Bronchial epithelial cell (primary cell): ENCODE measurements at places on chromosomes 7 and 10.

- peak; percentile 18 for DNase-seq
These were observed at the start of gene SRRM3 for GRCh38 chr7:76201732-76202665. TSS of gene SRRM3 (plus strand) at chr7:76201896. CDS start at chr7:76235067, 33,171 bp downstream.

DNA sequence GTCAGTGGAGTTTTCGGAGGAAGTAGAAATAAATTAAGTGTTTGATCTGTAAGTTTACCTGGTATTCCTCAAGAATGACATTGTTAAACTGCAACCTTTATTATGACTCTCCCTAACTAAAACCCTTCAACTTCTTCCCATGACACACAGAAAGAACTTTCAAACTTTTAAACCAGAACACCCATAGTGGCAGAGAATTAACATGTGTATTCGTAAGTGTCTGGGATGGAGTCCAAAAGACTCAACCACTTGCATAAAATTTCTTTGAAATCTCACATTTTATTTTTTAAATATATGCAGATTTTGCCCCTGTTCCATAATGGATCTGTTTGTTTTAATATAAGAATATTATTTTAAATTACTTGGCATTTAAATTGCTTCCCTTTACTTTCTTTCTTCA lies 54.6 kb upstream of the PLXNA4 start:
- DNase-seq: no peak

DNA sequence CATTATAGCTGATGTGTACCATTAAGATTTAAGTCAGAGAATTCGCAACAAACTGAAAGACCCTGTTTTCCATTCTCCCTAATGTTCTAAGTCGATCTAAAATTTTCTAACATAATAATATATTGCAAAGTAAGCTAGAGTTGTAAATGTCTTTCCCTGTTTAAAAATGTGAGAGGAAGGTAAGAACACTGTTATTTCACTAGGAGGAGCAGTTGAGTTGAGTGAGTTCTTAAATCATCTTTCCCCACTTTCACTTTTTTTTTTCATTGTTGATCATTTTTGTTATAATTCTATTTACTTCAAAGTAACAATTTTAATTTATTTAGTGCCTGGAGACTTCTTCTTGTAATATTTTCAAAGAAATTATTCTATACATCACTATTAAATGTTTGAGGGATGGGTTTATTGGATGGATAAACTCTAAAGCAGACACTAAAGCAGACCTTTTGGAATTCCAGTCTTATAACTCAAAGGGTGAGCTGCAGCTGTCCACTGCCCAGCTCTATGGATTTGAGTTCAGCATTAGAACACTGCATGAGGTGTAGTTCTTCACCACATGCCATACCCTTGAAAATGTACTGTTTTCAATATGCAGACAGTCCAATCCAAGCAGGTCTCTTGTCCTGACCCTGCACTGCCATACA lies 181.3 kb upstream of the FZD1 start:
- peak; percentile 30 for DNase-seq

- DNase-seq: peak; percentile 30
These were observed 452 bp downstream of the SEMA3C start for GRCh38 chr7:80918399-80918798.

DNA sequence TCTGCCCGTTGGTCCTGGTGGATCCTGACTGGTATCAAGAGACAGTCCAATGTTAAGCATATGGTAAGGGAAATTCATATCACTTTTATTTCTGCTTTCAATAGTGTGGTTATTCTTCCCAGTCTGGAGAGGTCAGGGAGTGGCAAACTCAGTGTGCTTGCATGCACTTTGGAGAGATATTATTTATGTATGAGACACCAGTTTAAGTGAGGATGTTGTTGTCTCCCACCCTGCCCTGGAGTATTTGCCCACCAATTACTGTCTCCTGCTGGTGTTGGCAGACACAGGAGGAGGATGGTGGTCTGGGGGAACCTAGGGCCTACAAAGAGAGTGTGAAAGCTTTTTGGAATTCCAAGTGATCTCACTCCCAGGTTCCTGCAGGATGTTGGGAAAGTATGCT lies 59.7 kb downstream of the OR13A1 start:
- DNase-seq: no peak

- no peak for DNase-seq
These were observed 236.6 kb upstream of the PPP1R3A start for GRCh38 chr7:114155116-114156110.

- DNase-seq: peak; percentile 33
These were observed 6.5 kb upstream of the DENND2A start for GRCh38 chr7:140646931-140647647.

DNA sequence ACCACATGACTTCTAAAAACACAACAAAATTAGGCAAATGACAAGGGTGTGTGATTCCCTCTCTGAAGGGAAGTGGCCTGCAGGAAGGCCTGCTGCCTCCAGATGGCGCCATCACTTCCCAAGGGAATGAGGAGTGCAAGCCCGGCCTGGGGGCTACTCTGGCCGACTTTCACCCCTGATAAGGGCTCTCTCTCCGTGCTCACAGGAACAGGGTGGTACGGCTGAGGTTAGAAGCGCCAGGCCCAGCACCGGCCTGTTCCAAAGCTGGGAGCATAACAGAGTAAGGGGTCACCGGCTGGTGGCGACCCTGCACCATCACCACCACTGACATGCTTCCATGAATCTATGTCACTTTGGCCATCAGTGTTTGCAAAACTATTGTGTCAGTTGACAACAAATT lies 13.1 kb downstream of the RBP3 start:
- DNase-seq: peak; percentile 34

- peak; percentile 96 for DNase-seq
These were observed 250.0 kb downstream of the BMPER start for GRCh38 chr7:34155220-34155908.

GRCh38 chr7:42084263-42084662 lies 152.7 kb downstream of the GLI3 start:
- DNase-seq: no peak

DNA sequence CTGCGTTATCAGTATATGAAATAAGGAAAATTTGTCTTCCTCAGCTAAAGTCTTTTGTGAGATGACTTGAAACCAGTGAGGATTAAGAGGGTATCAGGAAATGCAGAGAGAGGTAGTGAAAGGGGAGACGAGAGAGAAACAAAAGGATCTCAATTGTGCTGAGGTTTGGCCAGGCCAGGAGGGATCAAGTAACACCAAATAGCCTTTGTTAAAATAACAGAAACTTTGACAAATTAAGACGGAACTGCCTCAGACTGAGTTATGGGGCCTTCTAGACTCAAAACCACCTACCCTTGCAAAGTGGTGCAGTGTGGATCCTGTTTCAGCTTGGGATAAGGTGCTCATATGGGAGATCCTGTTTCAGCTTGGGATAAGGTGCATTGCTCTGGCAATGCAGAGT lies 263.1 kb downstream of the CREB5 start:
- DNase-seq: no peak

DNA sequence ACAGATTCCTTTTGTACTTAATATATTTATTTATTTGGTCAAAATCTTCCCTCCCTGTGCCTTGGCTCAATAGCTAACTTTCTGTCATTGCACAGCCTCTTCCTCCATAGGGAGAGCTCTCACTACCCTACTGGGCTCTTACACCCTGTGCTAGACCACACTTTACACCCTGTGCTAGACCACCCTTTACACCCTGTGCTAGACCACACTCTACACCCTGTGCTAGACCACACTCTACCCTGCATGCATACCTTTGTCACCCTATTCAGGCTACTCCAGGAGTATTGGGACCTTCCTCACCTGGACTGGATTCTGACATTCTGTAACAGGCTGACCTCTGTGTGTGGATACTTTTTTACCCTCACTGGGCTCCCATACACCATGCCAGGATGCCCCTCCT lies 298.5 kb upstream of the TPK1 start:
- no peak for DNase-seq

DNA sequence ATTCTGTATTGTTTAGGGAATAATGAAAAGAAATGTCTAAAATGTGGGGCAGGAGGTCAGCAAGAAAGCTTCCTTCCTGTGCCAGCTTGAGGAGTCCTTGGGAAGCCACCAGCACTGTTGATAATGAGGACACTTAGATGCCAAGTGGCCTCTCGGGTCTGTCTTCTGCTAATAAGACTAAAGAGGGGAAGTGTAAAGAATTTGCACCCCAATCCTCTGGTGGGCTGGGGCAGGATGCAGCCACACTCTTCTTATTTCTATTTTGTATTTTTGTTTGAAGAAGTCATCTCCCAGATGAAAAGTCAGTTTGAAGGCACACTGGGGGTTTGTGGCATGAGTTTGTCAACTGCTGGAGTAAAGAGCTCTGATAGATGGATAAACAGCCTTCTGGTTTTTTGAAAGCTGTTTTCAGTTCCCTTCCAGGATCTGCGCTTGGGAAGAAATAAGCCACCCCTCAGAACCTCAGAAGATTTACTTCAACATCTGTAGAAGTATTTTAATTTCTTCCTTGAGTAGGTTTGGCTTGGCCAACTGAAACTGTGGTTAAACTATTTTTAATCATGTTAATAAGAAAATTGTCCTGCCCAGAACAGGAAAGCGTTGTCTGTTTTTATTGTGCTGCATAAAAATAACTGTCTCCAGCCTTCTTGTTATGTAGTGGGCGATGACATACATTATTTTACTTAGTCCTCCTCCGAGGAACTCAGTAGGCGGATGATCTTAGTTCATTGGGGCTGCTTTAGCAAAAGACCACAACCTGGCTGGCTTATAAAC lies 128.8 kb upstream of the GPR26 start:
- DNase-seq: no peak

DNA sequence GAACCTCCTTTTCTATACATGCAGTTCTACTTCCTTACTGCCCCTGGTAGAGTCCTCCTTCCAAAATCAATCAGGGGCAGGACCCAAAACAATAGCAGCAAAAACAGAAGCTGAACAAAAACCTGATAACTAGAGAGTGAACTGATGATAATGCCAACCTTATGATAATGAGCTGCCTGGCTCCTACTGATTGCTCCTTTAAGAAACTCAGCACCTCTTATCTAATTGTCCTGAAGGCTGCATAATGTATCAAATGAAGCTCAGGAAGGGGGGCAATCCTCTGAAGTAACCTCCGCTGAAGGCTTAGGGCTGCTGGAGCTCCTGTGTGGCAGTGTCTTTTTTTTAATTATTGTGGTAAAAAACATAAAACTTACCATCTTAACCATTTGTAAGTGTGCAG lies 257.0 kb downstream of the PHTF2 start:
- DNase-seq: no peak

- DNase-seq: peak; percentile 59
These were observed 2.1 kb downstream of the KIF5B start for GRCh38 chr10:32054094-32054493.

DNA sequence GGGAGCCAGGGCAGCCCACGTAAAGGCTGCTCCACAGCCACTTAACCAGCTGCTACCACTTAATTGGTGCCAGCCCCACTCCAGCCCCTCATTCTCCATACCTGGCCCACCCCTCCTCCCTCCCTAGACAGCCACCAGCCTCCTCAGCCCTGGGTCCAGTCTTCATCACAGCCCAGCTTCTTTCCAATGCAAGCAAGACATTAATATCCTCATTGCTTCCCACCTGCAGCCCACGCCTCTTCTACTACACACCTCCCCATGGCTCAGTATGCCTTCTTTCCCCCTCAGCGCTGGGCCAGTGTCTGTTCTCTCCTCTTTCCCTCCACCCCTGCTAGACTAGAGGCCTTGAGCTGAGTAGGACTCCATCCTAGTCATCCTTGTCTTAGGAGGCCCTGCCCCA lies 33.5 kb upstream of the UNC5B start:
- DNase-seq: no peak

DNA sequence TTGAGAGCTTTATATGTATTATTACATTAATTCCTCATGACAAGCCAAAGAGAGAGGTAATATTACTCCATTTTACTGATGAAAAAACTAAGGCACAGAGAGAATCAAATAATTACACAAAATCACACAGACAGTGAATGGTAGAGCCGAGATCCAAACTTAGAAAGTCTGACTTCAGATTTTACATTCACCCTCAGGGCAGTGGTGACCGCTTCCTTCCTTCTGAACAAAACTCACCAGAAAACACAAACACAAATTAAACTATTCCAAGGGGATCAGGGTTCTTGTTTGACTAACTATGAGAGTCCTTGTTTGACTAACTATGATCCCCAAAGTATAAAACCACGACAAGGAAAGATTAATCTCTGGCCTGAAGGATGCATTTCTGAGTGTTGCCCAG lies 67.9 kb upstream of the PTN start:
- no peak for DNase-seq

- DNase-seq: no peak
These were observed 4.0 kb upstream of the PANK1 start for GRCh38 chr10:89649051-89649450.

- peak; percentile 12 for DNase-seq
These were observed 22.0 kb upstream of the SLC35G1 start for GRCh38 chr10:93871671-93872204.

- peak; percentile 74 for DNase-seq
These were observed 6.4 kb upstream of the PDCD4 start for GRCh38 chr10:110865186-110865808.

DNA sequence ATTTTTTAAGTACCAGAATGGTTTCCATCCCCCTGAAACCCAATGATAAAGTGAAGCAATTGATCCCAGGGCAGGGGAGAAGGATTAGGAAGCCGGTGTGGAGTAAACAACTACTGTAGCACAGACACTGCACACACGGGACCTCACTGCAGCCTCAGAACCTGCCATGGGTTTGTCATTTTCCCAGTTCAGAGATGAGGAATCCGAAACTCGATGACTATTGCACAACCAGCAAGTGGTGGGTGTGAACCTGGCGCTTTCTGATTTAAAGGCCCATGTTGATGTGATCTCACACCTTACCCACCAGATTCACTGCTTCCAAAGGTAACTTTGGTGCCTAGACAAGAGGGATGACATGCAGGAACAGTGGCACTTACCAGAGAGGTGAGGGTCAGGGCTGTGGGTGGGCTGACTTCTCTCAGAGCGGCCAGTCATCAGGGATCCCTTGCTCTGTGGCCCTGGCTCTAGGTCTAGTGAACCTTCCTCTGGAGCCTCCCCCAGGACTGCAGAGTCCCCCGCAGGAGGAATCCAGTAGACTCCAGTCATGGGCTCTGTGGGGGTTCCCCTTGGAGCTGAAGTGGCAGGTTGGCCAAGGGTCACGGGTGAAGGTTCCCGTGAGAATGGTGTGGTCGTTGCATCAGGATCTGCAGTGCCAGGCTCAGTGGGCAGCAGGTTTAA lies 62.8 kb downstream of the PKD1L1 start:
- no peak for DNase-seq

GRCh38 chr10:60537697-60538096 lies 148.0 kb upstream of the ANK3 start:
- peak; percentile 70 for DNase-seq

DNA sequence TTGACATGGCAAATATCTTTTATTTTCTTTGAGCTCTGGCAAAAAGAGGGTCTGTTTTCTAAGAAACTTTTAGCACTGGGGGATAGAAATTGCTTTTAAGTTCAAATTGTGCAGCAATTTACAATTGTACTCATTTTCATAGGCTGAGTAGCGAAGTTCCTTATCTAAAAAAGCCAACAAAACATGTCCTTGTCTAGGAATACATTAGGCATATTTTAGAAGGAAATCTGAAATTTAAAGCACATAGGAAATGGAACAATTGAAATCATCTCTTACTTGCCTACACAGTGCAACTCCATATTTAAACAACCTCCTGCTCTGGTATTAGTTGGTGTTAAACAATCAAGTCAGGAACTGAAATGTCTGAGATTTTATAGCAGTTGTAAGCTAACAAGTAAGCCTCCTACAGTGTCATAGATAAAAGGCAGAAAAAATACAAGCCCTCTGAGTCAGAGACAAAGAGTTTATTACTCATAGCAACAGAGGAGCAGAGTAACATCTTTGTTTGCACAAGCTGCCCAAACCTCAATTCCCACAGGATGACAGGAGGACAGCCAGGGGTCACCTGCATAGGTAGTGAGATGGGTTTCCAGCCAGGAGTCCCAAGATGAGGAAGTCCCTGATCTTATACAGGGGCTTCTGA lies 280.2 kb upstream of the HGF start:
- peak; percentile 88 for DNase-seq
